ENCODE measurements at places on chromosomes 2 and 18.

- DNase-seq: no peak
- H3K4me3 ChIP-seq: no peak overlapping the region
- H3K36me3 ChIP-seq: no peaks in the 10 kb centered on the region
- no peaks in the 10 kb centered on the region for H3K27me3 ChIP-seq
- no peak overlapping the region for H3K27ac ChIP-seq
- H3K4me1 ChIP-seq: no peaks in the 10 kb centered on the region
These were observed 102.8 kb upstream of the ZNF521 start for GRCh38 chr18:25454730-25455129.

GRCh38 chr18:9934274-9934673 lies 20.5 kb downstream of the VAPA start:
- peaks cover 24% of the 10 kb centered on the region for H3K36me3 ChIP-seq
- no peak for DNase-seq
- H3K4me1 ChIP-seq: peaks cover 3% of the 10 kb centered on the region
- no peak overlapping the region for H3K27ac ChIP-seq

GRCh38 chr18:72412927-72413326 lies 131.2 kb downstream of the CBLN2 start:
- H3K4me3 ChIP-seq: no peak overlapping the region
- no peak for DNase-seq
- H3K36me3 ChIP-seq: no peaks in the 10 kb centered on the region
- no peaks in the 10 kb centered on the region for H3K4me1 ChIP-seq
- no peak overlapping the region for H3K27ac ChIP-seq

DNA sequence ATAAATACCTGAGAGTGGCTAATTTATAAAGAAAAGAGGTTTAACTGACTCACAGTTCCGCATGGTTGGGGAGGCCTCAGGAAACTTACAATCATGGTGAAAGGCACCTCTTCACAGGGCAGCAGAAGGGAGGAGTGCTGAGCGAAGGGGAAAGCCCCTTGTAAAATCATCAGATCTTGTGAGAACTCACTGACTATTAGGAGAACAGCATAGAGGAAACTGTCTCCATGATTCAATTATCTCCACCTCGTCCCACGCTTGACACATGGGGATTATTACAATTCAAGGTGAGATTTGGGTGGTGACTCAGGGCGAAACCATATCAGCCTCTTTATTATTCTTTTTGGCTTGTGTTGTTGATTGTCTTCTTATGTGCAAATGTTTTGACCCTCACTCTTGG lies 76.2 kb downstream of the WDR7 start:
- no peaks in the 10 kb centered on the region for H3K27me3 ChIP-seq
- DNase-seq: no peak
- no peak overlapping the region for H3K27ac ChIP-seq
- no peak overlapping the region for H3K4me3 ChIP-seq

- H3K4me1 ChIP-seq: no peaks in the 10 kb centered on the region
- no peak overlapping the region for H3K27ac ChIP-seq
- peaks cover 3% of the 10 kb centered on the region for H3K27me3 ChIP-seq
- no peak for DNase-seq
- no peaks in the 10 kb centered on the region for H3K36me3 ChIP-seq
These were observed 90.8 kb upstream of the L3MBTL4 start for GRCh38 chr18:6505498-6505875.

DNA sequence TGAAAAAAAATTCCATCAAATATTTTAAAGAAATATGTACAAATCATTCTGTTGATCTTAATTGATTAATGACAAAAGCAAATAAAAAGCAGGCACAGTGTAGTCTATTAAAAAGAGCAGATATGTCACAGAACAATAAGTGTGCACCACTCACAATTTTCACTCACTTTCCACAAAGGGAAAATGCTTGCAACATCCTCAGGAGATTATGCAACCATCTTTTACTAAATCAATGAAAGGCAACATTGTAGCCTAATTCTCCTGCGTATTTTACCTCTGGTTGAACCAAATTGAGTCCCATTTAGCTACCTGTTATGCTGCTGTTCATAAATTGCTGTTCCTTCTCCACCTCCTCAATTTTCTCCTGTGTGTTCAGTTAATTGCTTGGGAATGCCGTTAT lies 1346.8 kb upstream of the PIK3C3 start:
- H3K27ac ChIP-seq: no peak overlapping the region
- H3K4me1 ChIP-seq: no peaks in the 10 kb centered on the region
- H3K27me3 ChIP-seq: no peaks in the 10 kb centered on the region
- no peaks in the 10 kb centered on the region for H3K36me3 ChIP-seq
- no peak overlapping the region for H3K4me3 ChIP-seq

Measured in activated naive CD8-positive, alpha-beta T cell treated with anti-CD3 and anti-CD28 coated beads, Interleukin-2, amount 10 ng/mL, durations not matched to agents 7 days and 5 days (primary cell).